Pancreas (tissue), 10 donors: ENCODE measurements at places on chromosomes 1 and 21.

DNA sequence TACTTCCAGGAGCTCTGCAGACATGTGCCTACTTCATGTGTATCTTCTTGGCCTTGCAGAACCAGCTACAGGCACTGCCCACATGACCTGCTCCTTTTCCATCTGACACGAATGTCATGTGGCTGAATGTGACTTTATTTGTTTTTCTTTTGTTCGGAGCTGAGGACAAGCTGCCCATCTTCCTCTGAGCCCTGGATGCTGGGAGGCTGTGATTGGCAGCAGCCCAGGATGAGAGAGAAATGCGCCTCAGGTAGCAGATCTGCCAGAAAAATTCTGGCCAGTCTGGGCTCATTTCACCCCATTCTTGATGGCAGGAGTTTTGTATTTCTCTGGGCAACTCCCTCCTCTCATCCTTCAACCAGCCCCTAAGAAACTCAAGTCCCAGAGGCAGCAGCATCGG is 372.0 kb downstream of the RPS6KC1 start:
- no peak for DNase-seq

DNA sequence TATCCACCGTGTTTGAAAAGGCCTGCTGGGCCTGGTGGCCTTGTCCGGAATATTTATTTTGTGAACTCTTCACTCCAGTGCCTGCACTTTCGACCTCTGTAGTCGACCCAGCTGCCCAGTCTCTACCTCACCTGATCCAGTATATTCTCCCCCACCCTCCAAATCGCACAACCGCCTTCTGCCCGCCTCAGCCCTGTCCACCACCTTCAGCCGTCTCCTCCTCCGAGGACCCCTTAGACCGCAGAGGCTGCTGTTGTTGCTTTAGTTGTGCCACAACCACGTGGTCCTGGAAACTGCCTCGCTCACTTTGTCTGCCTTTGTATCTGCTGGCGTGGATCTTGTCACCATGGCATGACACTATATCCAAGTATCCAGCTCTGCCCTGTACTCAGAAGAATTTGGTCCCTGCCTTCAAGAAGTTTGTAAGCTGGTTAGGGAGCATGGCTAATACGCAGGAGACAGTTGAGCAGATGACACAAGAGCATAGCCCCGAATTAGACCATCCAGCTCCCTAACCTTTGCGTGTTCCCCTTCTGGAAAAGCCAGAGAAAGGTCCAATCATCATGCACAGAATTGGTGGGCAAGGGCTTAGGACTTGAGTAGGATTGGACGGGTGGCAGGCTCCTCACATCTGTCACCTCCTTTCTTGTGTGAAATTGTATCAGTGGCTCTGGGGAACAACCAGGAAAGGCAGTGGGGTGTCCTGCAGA is 1.5 kb downstream of the PHGDH start:
- DNase-seq = no peak

DNA sequence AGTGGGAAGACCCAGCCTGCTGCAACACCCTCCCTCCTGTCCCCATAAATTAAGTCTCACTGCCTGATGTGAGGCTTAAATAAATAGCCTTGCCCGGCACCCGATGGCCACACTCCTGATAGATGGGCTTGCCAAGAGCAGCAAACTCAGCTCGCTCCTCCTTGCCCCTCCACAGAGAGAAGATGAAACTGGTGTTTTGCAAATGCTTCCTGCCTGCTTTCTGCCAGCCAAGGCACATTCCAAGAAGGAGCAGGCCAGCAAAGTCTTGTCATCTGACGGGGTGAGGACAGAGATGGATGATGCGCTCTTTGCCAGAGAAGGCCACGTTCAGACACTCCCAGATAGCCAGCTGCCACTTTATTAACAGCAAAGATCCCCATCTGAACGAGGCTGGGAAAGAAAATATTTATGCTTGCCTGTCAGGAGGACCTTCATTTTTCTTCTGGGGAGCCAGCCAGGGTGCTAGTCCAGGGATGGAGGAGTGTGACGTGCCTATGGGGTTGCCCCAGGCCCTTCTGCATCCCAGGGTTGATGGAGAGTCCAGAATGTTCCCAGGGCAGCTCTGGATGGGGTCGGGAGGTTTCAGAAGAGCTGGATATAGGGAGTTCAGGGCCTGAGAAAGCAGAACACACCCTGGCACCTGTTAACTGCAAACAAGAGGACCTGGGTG is 265.4 kb downstream of the FOXD2 start:
- no peak for DNase-seq

GRCh38 chr1:39269791-39270342 is 65.4 kb downstream of the MACF1 start:
- DNase-seq = no peak

GRCh38 chr21:19026911-19027310 is 623.3 kb upstream of the TMPRSS15 start:
- DNase-seq = no peak

DNA sequence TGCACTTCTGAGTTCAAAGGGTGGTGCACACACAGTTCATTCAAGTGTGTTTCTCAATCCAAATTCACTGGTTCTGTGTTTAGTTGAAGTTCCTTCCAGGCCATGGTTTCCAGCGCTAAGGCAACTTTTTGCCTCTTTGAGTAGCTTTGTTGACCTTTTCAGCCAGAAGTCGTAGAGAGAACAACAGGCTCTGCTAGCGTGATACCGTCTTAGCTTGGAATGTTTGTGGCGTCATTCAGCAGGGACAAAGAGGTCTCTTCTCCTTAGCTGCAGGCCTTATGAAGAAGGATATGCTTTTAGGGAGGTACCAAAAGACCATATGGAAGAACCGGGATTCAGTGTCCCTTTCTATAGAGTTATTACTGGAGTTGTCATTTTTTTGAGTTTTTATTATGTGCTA is 65.7 kb downstream of the CNIH3 start:
- DNase-seq = no peak

- DNase-seq = peak; percentile 86
These were observed 795 bp upstream of the POU2F1 start for GRCh38 chr1:167219646-167220536.

DNA sequence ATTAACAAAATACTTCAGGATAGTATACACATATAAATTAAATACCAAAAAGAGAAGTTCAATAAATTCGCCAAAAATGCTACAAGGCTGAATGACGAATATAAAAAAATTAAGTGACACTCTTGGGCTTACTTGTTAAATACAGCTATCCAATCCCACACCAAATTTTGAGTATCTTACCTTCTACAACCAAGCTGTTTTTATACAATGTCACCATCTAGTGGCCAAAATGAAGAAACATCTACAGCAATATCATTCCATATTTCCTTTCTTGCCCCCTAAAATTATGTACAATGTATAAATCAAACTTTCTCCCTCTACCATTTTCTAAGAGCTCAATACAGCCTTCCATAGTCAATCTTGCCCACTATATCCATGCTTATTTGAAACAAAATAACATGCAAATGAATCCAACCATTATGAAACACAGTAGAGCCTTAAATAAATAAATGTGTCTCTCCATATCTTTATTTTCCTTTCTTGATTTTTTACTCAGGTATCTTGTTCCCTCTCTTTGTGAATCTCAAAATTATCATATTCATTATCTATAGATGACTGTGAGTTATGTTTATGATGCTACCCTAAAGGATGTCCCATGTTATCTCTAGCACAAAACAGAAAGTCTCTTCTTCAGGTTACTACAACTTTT is 86.3 kb downstream of the ACBD6 start:
- DNase-seq = no peak

GRCh38 chr1:234970401-234970730 is 158.3 kb downstream of the TOMM20 start:
- no peak for DNase-seq

GRCh38 chr1:156090138-156090839 is 8.0 kb upstream of the MEX3A start:
- DNase-seq = no peak

GRCh38 chr1:209815931-209816341 is 10.0 kb upstream of the IRF6 start:
- DNase-seq = no peak

DNA sequence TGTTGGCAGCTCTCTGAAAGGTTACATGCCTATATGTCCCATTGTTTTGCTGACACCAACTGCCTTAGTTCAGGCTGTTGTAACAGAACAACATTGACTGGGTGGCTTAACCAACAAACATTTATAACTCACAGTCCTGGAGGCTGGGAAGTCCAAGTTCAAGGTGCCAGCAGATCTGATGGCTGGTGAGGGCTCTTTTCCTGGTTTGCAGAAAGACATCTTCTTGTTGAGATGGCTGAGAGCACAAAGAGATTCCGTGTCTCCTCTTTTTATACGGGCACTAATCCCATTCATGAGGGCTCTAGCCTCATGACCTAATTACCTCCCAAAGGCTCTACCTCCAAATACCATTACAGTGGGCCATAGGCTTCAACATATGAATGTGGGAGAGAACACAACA is 10.2 kb upstream of the STMN1 start:
- DNase-seq = no peak

DNA sequence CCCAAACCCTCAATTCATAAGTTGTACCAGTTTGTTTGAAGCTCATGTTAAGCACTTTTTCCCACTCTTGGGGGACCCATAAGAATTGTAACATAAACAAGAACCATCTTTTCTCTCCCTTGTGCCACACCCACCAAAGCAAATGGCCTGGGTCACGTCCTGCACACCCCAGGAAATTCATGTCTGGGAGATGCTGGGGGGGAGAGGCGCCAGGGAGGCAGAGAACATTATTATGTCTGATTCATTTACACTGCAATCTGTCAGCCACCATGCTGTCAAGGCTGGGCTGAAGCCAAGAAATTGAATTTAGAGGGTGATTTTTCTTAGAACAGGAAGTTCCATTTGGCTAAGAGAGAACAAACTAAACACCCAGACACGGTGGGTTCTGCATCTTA is 37.2 kb upstream of the IPO9 start:
- DNase-seq = no peak

DNA sequence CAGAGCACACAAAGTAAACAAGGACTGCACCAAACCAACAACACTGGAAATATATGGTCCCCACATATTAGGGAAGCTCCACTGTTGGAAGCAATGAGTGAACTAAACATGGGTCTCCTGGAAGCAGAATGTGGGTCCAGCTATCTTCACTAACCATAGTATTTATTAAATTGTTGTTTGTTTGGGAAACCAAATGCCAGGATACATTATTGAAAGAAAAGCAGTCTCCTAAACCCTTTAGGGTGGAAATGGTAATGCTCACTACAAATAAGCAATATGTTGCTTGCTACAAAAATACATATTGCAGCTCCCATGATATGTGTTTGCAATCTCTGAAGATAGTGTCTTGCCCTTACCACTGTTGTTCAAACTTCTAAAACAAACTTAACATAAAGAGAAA is 2.2 kb downstream of the NEGR1 start:
- DNase-seq = no peak

DNA sequence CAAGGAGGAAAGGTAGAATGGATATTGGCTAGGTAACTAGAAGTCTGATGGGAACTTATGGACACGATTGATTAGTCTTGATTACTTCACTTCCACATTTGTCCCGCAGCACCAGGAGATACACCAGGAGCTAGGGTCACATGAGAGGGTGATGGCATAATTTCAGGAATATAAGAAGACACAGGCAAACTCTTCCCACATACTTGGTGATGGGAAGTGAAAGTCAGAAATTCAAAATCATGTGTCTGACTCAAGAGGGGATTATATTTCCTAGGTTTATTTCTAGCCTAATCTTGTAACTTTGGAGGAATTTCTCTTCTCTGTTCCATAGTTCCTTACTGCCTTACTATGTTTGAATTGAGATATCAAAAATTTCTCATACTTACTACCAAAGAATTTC is 185.0 kb downstream of the PBX1 start:
- DNase-seq = no peak

DNA sequence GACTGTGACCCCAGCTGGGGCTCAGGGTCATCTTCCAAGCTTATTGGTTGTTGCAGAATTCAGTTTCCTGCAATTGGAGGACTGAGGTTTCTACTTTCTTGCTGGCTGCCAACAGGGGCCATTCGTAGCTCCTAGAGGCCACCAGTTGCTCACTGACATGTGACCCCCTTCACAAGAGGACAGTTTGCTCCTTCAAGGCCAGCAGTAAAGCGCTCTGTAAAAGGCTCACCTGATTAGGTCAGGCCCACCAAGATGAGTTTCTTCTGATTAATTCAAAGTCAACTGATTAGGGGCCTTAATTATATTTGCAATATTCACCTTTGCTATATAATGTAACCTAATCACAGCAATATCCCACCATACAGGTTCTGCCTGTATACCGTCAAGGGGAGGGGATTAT is 68.9 kb downstream of the SLC9A1 start:
- DNase-seq = no peak

GRCh38 chr1:205054013-205054412 is 11.0 kb downstream of the CNTN2 start:
- no peak for DNase-seq

DNA sequence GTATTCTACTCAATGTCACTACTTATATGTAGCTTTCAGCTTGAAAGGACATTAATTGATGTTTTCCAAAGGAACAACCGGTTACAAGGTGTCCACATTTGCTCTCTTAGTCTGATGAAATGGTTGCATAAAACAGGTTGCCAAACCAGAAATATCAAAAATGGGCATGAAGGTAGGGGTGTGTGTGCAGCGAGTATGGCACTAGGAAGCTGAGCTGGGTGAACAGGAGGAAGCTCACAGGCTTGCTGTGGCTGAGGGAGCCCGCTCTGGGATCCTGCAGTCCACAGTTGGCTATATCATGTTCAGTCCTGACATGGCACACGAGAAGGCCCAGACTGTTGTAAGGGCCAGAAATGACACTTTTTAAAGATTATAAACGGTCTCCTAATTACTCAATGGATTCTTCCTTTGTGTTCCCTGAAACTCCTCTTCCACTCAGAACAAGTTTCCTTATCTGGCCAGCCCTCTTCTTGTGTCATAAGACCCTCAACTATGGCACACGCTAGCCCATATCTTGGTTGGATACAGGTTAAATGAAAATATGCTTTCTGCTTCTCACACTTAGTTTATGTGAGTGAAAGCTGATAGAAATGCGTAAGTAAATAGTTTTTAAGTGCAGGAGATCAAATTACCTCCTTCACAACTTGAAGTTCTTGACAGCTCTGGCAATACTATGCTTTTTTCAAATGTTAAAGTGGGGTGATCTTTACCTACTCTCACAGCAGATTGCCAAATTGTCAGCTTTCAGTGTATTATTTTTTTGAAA is 201.5 kb downstream of the LMO4 start:
- no peak for DNase-seq

GRCh38 chr1:107533436-107533835 is 392.6 kb downstream of the NTNG1 start:
- DNase-seq = no peak

DNA sequence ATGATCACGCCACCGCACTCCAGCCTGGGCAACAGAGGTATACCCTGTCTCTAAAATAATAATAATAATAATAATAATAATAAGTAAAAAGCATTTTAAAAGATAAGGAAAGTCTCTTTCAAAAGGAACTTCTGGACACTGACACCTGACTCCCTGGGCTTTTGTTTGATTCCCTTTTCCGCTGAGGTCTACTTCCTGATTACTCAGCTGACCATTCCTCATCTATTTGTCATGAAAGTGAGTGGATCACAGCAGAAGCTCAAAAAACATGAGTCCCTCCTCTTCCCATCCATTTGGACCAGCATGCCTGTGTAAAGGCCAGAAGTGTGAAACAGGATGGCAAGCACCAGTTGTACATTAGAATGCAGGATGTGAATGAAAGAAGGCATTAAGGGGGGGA is 61.1 kb upstream of the FBXO28 start:
- no peak for DNase-seq
